MCF 10A (cell line): ENCODE measurements at places on chromosomes 1 and 21. TPM values are rescaled to one million over a fixed set of nuclear protein-coding genes. Genes with fewer than 3 reads are reported as not detected.

UBXN10 gene
- not detected in 2 replicates for total RNA-seq

EPHB2 gene
- 0.22 and 0.79 TPM in 2 replicates for total RNA-seq

S100A7A gene
- total RNA-seq: not detected in 2 replicates

MTARC1 gene
- 0.96 and 1.5 TPM in 2 replicates for total RNA-seq

DNA sequence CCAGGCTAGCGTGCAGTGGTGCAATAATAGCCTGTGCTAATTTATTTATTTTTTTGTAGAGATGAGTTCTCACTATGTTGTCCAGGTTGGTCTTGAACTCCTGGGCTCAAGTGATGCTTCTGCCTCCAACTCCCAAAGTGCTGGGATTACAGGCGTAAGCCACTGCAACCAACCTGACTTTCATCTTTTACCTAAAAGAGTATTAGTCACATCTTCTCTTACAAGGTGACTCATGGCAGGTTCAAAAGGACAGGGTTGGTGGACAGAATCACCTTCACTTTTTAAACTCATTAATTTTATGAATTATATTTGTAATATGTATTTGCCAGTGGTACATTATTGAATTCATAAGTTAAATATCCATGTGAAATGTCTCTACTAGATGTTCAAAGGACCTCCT is 18.1 kb downstream of the JAM2 start:
- H3K27ac ChIP-seq: no peak overlapping the region
- H3K27me3 ChIP-seq: no peaks in the 10 kb centered on the region
- no peaks in the 10 kb centered on the region for H3K36me3 ChIP-seq

DNA sequence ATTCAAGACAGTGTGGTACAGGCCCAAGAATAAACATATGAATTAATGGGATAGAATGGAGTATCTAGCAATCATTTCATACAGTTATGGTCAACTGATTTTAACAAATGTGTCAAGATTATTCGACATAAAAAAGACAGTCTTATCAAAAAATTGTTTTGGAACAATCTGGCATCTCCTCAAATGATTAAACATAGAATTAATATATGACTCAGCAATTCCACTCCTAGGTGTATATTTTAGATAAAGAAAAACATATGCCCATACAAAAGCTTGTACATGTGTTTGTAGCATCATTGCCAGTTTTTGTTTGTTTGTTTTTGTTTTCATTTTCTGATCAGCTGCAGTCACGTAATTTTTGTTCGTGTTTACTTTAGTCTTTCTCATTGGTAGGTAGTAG is 1188.3 kb downstream of the BRINP3 start:
- no peak overlapping the region for H3K27ac ChIP-seq
- no peaks in the 10 kb centered on the region for H3K36me3 ChIP-seq
- no peaks in the 10 kb centered on the region for H3K27me3 ChIP-seq
- no peaks in the 10 kb centered on the region for H3K4me1 ChIP-seq

DNA sequence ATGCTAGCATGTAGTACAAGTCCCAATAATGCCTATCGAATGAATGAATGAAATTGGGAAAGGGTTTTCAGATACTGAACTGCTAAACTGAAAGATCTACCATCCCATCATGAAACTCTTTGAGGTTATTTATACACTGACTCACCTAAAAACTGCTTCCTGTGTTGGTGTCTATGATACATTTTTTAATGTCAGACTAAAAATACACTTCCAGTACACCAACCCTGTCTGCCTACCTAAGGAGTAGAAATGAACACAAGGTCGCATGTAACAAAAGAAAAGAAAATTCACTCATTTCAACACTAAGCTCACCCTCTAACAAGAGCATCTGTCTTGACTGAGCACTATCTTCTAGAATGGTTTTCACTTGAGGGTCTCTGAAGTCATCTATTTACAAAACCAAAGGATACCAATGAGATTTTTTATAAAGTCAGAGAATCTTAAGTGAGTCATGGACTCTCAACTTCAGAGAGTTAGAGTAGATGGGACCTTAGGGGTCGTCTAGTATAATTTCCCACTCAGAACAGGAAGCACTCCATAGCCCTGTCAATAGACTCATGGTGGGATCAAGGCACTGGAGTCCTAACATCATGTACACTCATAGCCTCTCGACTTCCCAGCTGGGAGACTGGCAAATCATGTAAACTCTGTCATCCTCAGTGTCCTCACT is 53.4 kb downstream of the WLS start:
- H3K4me3 ChIP-seq: no peak overlapping the region
- peak overlapping the region; percentile 77 for H3K27ac ChIP-seq
- peaks cover 32% of the 10 kb centered on the region for H3K4me1 ChIP-seq
- peak; percentile 51 for DNase-seq
- no peaks in the 10 kb centered on the region for H3K36me3 ChIP-seq
- no peaks in the 10 kb centered on the region for H3K27me3 ChIP-seq

GRCh38 chr1:59013276-59013927 is 229.6 kb upstream of the JUN start:
- no peaks in the 10 kb centered on the region for H3K36me3 ChIP-seq
- no peaks in the 10 kb centered on the region for H3K27me3 ChIP-seq
- H3K27ac ChIP-seq: peak overlapping the region; percentile 50
- peak; percentile 44 for DNase-seq
- peaks cover 23% of the 10 kb centered on the region for H3K4me1 ChIP-seq

DNA sequence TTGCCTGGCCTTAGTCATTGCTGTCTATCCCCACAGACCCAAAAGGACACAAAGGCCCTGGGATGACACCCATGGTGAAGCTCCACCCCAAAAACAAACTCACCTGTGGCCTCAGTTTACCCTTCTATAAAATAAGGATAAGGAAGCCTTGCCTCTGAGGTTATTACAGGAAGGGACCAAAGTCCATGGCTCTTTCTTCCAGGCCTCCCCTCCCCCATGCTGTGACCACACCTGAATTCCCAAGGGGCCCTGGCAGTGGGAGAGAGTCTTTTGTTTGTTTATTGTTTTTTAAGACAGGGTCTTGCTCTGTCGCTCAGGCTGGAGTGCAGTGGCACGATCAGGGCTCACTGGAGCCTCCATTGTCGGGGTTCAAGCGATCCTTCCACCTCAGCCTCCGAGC is 10.5 kb upstream of the TNFRSF25 start:
- H3K4me1 ChIP-seq: peaks cover 13% of the 10 kb centered on the region
- no peaks in the 10 kb centered on the region for H3K27me3 ChIP-seq
- no peak overlapping the region for H3K4me3 ChIP-seq
- no peak for DNase-seq
- H3K27ac ChIP-seq: no peak overlapping the region
- H3K36me3 ChIP-seq: peaks cover 26% of the 10 kb centered on the region

DNA sequence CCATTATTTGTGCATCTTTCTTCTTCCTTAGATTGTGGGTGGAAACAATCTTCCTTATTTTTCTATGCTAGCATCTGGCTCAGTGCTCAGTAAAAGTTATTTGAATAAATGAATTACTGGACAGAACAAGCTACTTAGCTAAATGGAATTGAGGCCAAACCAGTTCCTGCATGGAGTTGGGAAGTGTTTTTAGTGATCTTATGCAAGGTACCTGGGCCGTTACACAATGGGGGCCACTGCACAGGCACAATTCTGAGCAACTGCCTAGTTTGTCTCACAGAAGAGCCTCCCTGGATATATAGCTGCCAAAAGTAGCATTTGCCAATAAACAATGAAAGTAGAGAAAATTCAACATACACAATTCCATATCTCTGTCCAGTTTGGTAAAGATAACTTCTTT is 27.0 kb upstream of the SERBP1 start:
- no peaks in the 10 kb centered on the region for H3K4me1 ChIP-seq
- no peak overlapping the region for H3K27ac ChIP-seq
- H3K27me3 ChIP-seq: no peaks in the 10 kb centered on the region
- no peak overlapping the region for H3K4me3 ChIP-seq

GRCh38 chr1:155898888-155899287 is 12.3 kb downstream of the RIT1 start:
- no peak for DNase-seq
- H3K4me3 ChIP-seq: no peak overlapping the region
- peaks cover 81% of the 10 kb centered on the region for H3K36me3 ChIP-seq
- peaks cover 5% of the 10 kb centered on the region for H3K4me1 ChIP-seq
- H3K27ac ChIP-seq: peak overlapping the region; percentile 52
- H3K27me3 ChIP-seq: no peaks in the 10 kb centered on the region

- H3K27ac ChIP-seq: no peak overlapping the region
- no peaks in the 10 kb centered on the region for H3K27me3 ChIP-seq
- no peaks in the 10 kb centered on the region for H3K36me3 ChIP-seq
- peaks cover 13% of the 10 kb centered on the region for H3K4me1 ChIP-seq
- H3K4me3 ChIP-seq: no peak overlapping the region
Measured at GRCh38 chr1:194734970-194735369, 1548.6 kb upstream of the B3GALT2 start.

GRCh38 chr1:201982082-201982622 is 296 bp upstream of the RNPEP start:
- no peaks in the 10 kb centered on the region for H3K27me3 ChIP-seq
- H3K4me1 ChIP-seq: peaks cover 22% of the 10 kb centered on the region
- peak overlapping the region; percentile 90 for H3K4me3 ChIP-seq
- H3K27ac ChIP-seq: peak overlapping the region; percentile 46
- H3K36me3 ChIP-seq: peaks cover 16% of the 10 kb centered on the region

DNA sequence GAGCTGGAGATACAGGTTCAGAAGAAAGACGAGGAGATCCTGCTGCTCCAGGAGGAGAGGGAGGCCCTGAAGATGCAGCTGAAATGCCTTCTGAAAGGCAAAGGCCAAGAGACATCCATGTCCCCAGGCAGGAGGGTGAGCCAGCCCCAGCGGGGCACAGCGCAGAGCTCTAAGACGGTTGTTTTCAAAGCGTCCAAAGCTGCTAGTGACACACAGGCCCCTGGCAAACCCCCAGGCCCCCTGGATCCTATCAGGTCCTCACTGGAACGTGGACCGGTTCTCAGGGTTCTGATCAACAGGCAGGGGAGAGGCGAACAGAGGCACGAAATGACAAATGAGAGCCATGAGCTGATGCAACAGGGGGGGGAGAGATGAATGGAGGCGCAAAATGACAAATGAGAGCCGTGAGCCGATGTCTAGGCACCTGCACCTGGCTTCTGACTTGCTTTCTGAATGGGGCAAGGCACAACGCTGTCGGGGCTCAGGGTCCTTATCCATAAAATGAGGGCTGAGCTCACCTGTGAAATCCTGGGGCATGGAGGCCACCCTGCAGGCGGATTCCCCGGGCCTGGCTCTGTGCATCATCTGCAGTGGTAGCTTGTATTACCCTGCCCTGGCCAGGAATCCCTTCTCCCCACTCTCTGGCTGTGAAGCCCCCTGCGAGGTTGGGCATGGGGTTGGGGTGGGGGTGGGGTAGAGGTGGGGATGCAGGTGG is 9.2 kb downstream of the CCDC27 start:
- no peak overlapping the region for H3K4me3 ChIP-seq
- no peaks in the 10 kb centered on the region for H3K36me3 ChIP-seq
- no peaks in the 10 kb centered on the region for H3K4me1 ChIP-seq

DNA sequence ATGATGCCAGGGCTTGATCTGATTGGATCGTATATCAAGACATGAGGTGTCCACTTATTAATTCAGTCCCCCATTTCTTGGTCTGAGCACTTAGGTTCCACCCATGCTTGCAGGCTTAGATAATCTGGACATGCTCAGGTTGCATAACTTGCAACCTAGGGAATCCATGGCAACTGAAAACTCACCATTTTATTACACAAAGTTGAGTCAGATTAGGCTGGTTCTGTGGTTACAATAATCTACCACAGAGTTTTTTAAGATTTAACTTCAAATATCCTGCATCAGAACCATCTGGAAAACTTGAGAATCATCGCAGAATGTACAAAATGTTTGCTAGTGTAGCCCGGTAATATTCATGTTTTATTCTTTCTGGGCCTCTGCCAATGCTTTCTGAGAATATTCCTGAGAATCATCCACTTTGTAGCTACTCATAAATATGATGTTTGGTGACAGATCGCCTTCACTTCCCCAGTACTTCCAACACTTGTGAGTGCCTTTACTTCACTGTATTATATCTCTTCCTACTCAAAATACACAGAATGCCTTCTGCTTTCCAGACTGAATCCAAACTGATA is 707.2 kb upstream of the ADAMTS5 start:
- H3K4me1 ChIP-seq: peaks cover 7% of the 10 kb centered on the region
- peak overlapping the region; percentile 29 for H3K27ac ChIP-seq
- H3K36me3 ChIP-seq: no peaks in the 10 kb centered on the region
- H3K4me3 ChIP-seq: no peak overlapping the region
- no peaks in the 10 kb centered on the region for H3K27me3 ChIP-seq

GRCh38 chr1:87508247-87508787 is 179.6 kb downstream of the LMO4 start:
- no peaks in the 10 kb centered on the region for H3K27me3 ChIP-seq
- no peaks in the 10 kb centered on the region for H3K36me3 ChIP-seq
- no peak overlapping the region for H3K4me3 ChIP-seq
- H3K4me1 ChIP-seq: no peaks in the 10 kb centered on the region
- no peak for DNase-seq

- peak; percentile 86 for DNase-seq
- H3K4me3 ChIP-seq: no peak overlapping the region
- H3K36me3 ChIP-seq: no peaks in the 10 kb centered on the region
- H3K27ac ChIP-seq: no peak overlapping the region
- no peaks in the 10 kb centered on the region for H3K27me3 ChIP-seq
Measured at GRCh38 chr1:23544444-23545389, 13.7 kb upstream of the E2F2 start.

DNA sequence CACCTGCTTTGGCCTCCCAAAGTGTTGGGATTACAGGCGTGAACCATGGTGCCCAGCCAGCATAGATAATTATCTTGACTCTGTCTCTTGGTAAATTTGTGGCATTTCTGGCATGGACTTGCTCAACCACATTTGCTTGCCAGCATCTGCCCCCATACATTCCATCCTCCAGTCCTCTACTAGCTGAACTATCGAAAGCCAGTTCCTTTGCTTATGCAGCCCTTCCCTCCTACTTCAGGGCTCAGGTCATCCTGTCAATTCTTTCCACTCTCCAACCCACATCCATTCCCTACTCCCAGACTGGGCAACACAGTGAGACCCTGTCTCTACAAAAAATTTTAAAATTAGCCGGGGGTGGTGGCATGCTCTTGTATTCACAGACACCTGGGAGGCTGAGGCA is 13.0 kb upstream of the UQCRHL start:
- H3K27me3 ChIP-seq: no peaks in the 10 kb centered on the region
- DNase-seq: peak; percentile 59
- no peak overlapping the region for H3K27ac ChIP-seq
- no peak overlapping the region for H3K4me3 ChIP-seq
- peaks cover 13% of the 10 kb centered on the region for H3K4me1 ChIP-seq

GRCh38 chr1:247452447-247453039 is 5.4 kb downstream of the OR2B11 start:
- no peak overlapping the region for H3K4me3 ChIP-seq
- DNase-seq: no peak
- H3K27me3 ChIP-seq: peaks cover 21% of the 10 kb centered on the region
- H3K27ac ChIP-seq: no peak overlapping the region
